Lower lobe of right lung (tissue), 2 donors: ENCODE measurements at places on chromosomes 2 and 18. TPM values are rescaled to one million over a fixed set of nuclear protein-coding genes. Genes with fewer than 3 reads are reported as not detected.

The SNTG2 gene
- 1.4 TPM for total RNA-seq

The MC4R gene
- total RNA-seq, result 0.35 TPM

The PTH2R gene
- total RNA-seq, result 0.32 TPM

The GREB1 gene
- 2.3 TPM for total RNA-seq

The CYP27A1 gene
- 273 TPM for total RNA-seq

The INHA gene
- total RNA-seq, result not detected

The YIPF4 gene
- 59.4 TPM for total RNA-seq

The SRD5A2 gene
- total RNA-seq, result 1.2 TPM

The PSME4 gene
- total RNA-seq, result 42.9 TPM

The UPP2 gene
- total RNA-seq, result not detected

The PAX8 gene
- 1.2 TPM for total RNA-seq

The RANBP2 gene
- total RNA-seq, result 72.5 TPM

- no peak for DNase-seq
These were observed 29.8 kb downstream of the SLC39A6 start for GRCh38 chr18:36099311-36099710.

GRCh38 chr18:8719192-8719591 is 13.8 kb downstream of the MTCL1 start:
- no peak for DNase-seq

GRCh38 chr2:128687565-128687964 is 368.9 kb upstream of the HS6ST1 start:
- DNase-seq, result no peak

DNA sequence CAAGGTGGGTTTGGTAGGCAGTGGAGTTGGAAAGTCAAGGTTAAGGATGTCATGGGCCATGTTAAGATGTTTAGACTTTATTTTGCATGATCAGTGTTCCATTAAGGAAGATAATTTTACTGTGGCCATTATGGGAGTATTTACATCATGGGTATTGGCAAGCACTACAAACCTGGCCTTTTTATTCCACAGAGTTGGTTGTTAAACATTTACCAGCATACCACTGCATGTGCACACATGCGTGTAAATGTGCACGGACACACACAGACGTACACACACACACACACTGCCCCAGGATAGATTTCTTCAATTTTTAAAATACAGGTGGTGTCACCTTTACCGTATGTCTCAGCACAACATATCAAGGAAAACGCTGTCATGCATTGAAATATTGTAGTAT is 51.4 kb upstream of the ITGA6 start:
- no peak for DNase-seq

GRCh38 chr2:64750001-64750816 is 96.5 kb upstream of the SERTAD2 start:
- peak; percentile 68 for DNase-seq

- DNase-seq, result no peak
These were observed 37.6 kb upstream of the FZD7 start for GRCh38 chr2:201996006-201996405.

- no peak for DNase-seq
These were observed 18.8 kb upstream of the SUCLG1 start for GRCh38 chr2:84477886-84478285.

- no peak for DNase-seq
These were observed 183.7 kb downstream of the IRS1 start for GRCh38 chr2:226615891-226616290.

DNA sequence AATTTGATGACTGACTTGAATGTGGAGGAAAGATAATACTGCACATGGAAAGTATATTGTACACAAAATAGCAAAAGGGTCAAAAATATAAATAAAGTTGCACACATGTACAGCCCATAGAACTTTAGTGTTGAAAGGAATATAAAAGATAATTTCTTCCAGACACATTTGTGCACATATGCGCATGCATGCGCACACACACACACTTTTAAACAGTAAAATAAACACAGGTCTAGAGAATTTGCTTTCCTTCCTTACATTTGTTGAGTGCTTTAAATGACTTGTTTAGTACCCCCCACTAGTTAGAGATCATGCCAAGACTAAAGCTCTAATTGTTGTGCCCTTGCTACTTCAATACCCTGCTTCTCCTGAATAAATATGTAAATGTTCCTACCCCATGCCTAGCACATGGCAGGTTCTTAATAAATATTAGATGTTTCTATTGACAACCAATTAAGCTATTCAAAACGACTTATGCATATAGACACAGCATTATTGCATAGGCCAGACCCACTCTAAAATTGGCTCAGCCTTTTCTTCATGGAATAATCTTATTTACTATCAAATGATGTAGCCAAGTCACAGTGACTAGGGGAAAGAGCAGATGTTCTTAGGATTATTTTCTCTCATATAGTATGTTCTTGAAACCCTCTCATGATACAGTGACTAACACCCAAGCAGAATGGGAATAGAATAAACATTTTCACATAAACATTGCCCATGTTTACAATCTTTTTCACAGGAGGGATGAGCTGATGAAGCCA is 165.5 kb upstream of the ACVR2A start:
- DNase-seq, result no peak

DNA sequence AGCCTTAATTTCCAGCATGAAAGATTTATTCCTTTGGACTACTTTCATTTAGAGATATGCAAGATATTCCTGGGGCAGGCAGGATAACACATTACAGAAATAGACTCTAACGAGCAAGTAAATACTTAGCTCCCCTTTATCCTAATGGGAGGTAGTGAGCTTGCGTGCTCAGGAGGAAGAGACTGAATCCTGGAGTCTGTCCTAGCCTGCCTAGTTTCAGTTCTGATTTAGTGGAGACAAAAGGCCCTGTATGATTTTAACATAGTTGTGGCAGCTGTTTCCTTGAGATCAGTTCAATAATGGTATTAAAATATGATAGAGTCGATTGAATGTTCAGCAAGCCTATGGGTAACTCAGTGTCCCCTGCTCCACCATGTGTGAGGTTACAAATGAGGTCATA is 109.5 kb downstream of the FMNL2 start:
- DNase-seq, result no peak

DNA sequence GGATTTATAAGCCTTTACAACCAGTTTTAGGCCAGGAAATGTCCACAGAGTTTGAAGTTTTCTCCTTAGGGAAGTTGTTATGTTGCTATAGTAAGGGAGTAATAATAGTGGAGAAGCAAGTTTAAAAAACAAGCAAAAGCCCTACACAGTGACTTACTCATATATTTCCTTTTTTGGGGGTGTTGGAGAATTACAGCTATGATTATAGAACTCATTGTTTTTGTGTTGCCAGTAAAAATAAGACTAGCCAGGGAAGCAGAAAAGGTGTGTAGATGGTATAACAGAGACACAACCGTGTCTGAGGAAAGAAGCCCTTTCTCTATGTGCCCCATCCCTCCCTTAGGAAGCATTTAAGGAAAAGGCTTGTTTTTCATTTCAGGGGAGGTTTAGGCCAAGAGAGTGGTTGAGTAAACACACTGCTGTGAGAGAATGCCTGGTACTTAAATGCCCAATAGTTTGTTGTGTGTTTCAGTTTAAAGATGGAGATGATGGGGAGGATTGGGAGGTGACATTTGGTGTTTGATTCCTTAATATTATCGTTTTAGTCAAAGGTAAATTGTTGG is 2.3 kb downstream of the VAPA start:
- DNase-seq, result no peak

- DNase-seq, result no peak
These were observed 3.9 kb upstream of the TMEM163 start for GRCh38 chr2:134722728-134723127.

- peak; percentile 60 for DNase-seq
These were observed 122.6 kb downstream of the CABLES1 start for GRCh38 chr18:23257686-23258565.

DNA sequence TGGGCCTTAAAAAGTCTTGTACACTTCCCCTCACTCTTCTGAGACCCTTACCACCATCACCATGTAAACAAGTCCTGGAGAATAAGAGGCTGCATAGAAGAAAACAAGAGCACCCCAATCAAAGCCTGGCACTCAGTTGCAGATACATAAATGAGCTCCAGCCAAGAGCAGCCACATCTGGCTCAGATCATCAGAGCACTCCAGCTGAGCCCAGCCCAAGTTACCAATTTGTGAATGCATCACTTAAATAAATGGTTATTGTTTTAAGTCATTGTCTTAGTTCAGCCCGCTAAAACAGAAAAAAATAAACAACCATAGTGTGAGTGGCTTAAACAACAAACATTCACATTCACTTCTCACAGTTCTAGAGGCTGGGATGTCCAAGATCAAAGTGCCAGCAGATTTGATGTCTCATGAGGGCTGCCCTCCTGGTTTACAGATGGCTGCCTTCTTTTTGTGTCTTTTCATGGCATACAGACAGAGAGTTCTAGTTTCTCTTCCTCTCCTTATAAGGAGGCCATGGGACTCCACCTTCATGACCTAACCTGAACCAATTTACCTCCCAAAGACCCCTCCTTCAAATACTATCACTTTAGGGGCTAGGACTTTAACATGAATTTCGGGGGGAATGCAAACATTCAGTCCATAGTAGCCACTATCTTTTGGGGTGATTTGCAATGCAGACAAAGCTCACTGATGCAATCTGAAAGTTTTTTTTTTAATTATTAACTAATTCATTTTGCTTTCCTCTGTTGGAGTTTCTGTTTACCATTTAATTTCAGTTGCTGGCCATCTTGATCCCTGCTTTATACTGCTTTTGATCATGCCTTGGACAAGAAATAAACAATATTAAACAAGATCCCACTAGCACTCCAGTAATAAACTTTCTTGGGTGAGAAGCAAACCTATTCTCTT is 187.5 kb upstream of the ACVR2A start:
- DNase-seq, result no peak

DNA sequence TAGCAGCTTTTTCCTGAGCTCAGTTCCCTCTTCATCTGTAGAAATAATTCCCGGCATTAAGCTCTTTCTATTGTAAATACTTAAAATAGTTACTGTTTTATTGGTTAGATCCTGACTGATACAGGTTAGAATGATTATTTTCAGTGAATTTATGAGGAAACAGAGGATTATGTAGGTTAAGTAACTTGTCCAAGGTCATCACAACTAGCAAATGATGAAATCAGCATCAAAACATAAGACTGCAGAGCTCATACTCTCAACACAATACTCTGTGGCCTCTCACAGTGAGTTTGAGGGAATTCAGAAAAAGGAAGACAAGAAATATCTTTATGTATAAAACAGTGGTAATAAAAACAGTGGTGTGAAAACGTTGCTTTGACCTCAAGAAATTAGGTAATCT is 113.2 kb upstream of the DLX2 start:
- DNase-seq, result no peak

DNA sequence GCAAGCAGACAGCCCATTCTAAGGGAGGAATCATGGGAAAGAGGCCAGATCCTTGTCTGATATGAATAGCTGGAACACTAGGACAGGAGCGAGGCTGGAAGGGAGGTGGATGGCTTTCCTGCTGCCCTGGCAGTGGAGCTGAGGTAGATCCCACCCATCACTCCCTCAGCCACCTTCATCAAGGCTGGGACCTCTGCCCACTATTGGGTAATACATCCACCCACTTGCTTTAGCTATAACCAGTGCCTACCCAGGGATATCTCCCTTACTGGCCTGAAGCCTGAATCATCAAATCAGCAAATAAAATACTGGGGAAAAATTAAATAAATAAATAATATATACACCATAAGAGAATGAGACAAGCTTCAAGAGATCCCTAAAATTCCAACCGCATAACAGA is 183.2 kb upstream of the KYNU start:
- no peak for DNase-seq

- no peak for DNase-seq
These were observed 56.4 kb downstream of the NPAS2 start for GRCh38 chr2:100876231-100876860.

- DNase-seq, result no peak
These were observed 90.6 kb downstream of the ADAM23 start for GRCh38 chr2:206533977-206534376.

GRCh38 chr2:59237311-59237710 is 996.2 kb upstream of the FANCL start:
- no peak for DNase-seq

DNA sequence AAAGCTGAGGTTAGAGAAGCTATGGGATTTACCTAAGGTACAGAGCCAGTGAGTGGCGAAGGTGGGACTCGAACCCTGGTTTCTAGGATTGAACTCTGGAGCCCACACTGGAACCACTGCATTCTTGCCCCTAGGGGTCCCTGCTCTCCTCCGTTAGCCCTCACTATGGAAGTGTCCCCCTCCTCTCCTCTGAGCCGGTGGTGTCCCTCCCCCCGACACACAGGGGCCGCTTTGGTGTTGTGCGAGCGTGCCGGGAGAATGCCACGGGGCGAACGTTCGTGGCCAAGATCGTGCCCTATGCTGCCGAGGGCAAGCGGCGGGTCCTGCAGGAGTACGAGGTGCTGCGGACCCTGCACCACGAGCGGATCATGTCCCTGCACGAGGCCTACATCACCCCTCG is 8.5 kb upstream of the GMPPA start:
- no peak for DNase-seq

DNA sequence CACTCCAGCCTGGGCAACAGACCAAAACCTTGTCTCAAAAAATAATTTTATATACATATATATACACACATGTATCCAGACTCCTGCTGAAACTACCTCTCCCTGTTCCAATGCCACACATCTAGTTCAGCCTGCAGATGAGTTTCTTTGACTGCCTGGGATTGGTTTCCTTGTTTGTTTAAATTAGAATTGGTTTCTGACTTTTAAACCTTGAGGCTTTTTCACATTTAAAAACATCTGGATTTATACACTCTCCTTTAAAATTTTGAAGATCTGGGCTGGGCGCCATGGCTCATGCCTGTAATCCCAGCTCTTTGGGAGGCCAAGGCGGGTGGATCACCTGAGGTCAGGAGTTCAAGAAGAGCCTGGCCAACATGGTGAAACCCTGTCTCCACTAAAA is 21.8 kb upstream of the CXCR1 start:
- no peak for DNase-seq

DNA sequence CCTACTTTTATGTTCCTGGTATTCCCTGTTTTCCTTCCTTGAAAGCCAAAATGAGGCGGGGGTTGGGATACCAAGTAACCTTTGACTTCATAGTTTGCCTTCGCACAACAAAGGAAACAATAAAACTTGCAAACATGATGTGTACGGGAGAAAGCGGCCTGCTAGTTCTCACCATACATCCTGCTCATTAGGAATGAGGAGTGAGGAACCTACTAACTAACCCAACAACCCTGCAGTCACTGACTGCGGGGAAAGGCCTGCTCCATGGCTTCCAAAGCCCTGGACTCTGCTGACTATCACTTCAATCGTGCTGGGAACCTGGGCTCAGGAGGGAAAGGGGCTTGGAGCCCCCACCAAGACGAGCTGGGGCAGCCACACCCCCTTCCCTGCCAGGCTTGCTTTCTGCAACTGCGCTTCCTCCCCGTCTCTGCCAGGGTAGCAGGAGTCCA is 24.2 kb downstream of the RPL31 start:
- DNase-seq, result no peak

GRCh38 chr2:220001751-220002150 is 374.3 kb downstream of the SLC4A3 start:
- no peak for DNase-seq

- DNase-seq, result no peak
These were observed 2.4 kb downstream of the OSBPL1A start for GRCh38 chr18:24395049-24395795.

GRCh38 chr2:39994151-39994550 is 215.1 kb upstream of the THUMPD2 start:
- no peak for DNase-seq
